Fibroblast of villous mesenchyme (primary cell): ENCODE measurements at places on chromosomes 7 and 10.

DNA sequence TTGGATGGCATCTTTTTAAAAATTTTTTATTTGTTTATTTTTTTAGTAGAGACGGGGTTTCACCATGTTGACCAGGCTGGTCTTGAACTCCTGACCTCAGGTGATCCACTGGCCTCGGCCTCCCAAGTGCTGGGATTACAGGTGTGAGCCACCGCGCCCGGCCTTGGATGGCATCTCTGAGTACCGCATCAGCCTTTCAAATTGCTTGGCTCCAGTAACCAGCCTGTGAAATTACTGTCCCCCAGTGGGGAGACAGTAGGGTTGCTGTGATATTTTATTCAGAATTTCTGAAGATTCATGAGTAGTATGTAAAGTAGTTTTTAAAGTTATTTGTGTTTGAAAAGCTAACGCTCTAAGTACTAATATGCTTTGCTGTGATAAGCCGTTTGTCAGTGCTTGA is 1.2 kb downstream of the NUB1 start:
- no peak for DNase-seq

DNA sequence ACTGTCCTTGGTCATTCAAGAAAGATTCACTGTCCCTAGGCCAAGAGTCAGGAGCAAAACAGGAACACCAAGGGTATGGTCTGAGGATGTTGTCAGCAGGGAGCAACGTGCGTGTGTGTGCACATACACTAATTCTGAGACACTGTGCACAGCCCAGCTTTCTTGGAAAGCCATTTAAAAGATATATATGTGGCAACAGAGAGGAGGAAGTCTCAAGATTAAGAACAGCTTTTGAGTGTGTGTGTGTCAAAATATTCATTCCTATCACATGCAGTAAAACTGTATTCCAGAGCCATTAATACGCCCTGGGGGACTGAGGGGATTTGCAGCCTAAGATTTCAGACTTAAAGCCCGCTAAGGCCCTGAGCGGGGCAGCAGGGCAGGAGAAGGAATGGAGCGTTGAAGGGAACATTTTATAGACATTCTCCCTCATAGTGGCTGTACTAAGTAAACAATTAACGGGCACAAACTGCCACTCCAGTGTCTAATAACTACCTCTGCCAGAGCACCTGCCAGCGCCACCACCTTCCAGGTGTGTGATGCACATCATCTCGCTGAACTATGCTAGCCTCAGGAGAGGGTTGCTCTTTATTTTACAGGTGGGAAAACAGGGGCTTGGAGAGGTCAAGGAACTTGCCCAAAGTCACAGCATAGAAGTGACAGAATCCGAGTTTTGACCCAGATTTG is 2.0 kb downstream of the NOD1 start:
- DNase-seq, result peak; percentile 75

GRCh38 chr7:47617131-47617530 is 35.2 kb upstream of the TNS3 start:
- DNase-seq, result no peak

GRCh38 chr10:133094286-133094685 is 6.6 kb downstream of the ADGRA1 start:
- DNase-seq, result no peak

GRCh38 chr10:110681023-110681681 is 37.0 kb downstream of the RBM20 start:
- peak; percentile 30 for DNase-seq

DNA sequence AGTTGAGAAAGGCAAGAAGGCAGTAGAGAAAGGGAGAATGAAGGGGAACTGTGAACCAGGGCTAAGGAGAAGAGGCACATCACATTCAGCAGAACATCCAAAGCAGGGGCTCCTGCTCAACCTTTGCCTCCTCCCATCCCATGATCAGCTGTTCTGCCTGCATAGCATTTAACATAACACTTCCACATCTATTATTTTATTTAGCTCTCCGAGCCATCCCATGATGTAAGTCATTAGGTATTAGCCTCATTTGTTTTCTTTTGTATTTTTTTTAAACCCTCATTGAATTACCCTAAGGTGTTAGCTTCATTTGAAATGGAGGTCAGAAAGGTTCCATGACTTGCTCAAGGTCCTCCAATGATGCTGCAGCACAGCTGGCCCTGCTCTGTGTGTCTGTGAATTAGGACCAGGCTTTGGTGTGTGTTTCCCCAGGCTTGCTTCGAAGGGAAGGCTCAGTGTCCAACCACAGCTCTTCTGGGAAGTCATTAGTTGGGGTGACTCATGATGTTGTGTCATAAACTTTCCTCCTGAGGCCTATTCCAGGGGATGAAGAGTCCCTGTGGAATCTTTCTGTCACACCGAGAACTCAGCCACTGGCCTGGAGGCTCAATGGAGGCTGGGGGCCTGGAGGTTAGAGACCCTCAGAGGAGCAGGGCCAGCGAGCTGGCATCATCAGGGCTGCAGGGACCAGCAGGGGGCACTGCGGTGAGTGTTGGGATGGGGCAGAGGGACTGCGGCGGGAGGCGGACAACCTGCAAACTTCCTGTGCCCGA is 16.5 kb downstream of the NPFFR1 start:
- DNase-seq, result peak; percentile 96

GRCh38 chr10:113167702-113168101 is 217.7 kb downstream of the TCF7L2 start:
- DNase-seq, result no peak

- no peak for DNase-seq
Measured at GRCh38 chr7:7857143-7857583, 111.4 kb upstream of the GLCCI1 start.

DNA sequence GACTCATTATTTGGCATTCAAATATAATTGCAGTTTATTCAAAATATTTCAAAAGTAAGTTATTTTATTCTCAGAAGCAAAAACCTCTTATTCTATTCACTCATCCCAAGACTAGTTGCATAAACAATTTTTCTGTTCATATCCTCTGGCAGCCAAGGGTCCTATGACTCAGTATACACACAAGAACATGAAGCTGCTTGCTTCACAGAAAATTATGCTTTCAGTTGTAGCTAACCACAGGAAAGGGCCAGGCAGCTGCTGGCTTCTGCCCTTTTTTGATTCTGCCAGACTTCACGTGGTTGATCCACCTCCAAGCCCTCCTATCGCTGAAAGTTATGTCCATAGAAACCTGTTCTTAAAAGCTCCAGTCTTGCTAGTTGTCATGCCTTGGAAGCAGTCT is 108.8 kb downstream of the ABCA13 start:
- peak; percentile 61 for DNase-seq

GRCh38 chr7:22588351-22588750 is 88.4 kb upstream of the STEAP1B start:
- no peak for DNase-seq

DNA sequence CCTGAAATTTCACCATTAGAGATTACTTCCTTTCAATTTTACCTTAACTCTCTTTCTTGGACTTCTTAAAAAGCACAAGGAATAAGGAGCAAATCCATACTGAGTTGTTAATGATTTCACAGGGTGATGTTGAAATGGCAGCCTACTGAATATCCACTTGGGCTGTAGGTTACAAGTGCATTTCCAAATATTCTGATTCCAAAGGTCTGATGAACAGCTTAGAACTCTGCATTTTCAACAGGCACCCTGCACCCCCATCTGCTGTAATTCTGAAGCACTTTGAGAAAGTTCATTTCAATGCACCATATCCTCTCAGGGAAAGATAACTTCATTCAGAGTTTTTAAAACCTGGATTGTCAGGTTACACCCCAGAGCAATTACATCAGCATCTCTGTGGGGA is 368.4 kb downstream of the KCNMA1 start:
- DNase-seq, result no peak

DNA sequence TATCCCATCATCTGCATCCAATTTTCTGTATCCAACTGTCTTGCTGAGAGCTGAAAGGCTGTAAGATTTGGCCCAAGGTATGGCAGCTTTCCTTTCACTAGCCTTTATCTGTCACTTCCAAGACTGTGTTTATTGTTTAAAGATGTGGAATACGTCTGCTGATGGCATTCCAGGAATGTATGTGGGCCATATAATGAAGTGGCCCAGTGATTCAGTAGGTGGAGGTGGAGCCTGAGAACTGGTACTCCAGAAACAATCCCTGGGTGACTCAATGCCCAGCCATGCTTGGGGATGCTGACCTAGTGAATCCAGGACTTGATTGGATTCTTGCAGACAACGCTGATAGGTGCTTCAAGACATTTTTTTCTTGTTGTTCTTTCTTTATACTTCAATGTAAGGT is 13.5 kb downstream of the NEUROD6 start:
- DNase-seq, result no peak

- DNase-seq, result no peak
Measured at GRCh38 chr7:71486414-71486813, 354.5 kb downstream of the GALNT17 start.

- peak; percentile 60 for DNase-seq
Measured at GRCh38 chr10:103870516-103870915, 15.1 kb upstream of the SH3PXD2A start.

- DNase-seq, result no peak
Measured at GRCh38 chr10:88890681-88891381, 10.8 kb downstream of the STAMBPL1 start.

- DNase-seq, result no peak
Measured at GRCh38 chr7:69430384-69431021, 167.8 kb upstream of the AUTS2 start.

- DNase-seq, result no peak
Measured at GRCh38 chr10:82796510-82796909, 921.5 kb downstream of the NRG3 start.

GRCh38 chr7:3861386-3861785 is 560.3 kb downstream of the SDK1 start:
- no peak for DNase-seq

GRCh38 chr7:73586911-73587310 is 8.5 kb upstream of the TBL2 start:
- DNase-seq, result no peak
